Uterine smooth muscle cell (primary cell): ENCODE measurements at places on chromosomes 12 and 14. TPM values are rescaled to one million over a fixed set of nuclear protein-coding genes. Genes with fewer than 3 reads are reported as not detected.

The BICDL1 gene
- 0.11 and 0.25 TPM in 2 replicates for total RNA-seq

The KRT82 gene
- not detected in 2 replicates for total RNA-seq

The SYCP3 gene
- under 0.01 and 0.11 TPM in 2 replicates for total RNA-seq

The ARID2 gene
- total RNA-seq, result 15.1 and 16.5 TPM in 2 replicates

The KRT2 gene
- total RNA-seq, result not detected in 2 replicates
